ENCODE measurements at places on chromosomes 11 and 22.

DNA sequence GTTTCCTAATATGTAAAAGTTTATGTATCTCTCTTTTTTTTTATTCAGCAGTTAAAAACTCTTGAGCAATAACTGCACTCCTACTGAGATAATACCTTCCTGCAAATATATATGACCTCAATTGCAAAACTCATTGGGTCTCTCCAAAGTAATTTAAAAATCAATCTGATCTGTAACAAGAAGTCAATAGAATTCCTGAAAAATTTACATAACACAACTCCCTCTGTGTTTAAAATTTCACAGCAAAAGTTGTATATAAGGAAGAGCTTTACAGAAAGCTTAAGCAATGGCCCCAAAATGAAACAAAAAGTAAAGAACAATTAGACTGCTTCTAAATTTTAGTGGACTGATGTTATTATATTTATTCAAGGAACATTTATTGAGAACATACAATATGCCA, 313.4 kb downstream of the DLG2 start:
- no peak for DNase-seq

DNA sequence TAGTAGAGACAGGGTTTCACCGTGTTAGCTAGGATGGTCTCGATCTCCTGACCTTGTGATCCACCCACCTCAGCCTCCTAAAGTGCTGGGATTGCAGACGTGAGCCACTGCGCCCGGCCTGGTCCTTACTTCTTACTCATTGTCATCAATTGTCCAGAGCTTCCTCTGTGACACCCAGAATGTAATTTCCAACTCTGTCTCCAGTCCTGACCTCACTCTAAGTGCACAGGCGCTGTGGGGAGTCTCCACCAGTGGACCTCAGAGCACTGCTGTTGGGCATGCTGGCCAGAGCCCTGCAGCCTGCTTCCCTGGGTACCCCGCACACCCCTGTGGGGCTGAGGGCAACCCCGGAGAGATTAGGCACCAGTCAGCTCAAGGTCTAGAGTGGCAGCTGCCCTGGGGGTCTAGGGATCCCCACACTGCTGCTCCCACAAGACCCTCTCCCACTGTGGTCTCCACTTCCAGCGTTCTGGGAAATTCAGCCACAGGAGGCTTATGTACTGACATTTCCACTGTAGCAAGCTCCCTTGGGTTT, 1140.3 kb downstream of the TBC1D22A start:
- no peak for DNase-seq

DNA sequence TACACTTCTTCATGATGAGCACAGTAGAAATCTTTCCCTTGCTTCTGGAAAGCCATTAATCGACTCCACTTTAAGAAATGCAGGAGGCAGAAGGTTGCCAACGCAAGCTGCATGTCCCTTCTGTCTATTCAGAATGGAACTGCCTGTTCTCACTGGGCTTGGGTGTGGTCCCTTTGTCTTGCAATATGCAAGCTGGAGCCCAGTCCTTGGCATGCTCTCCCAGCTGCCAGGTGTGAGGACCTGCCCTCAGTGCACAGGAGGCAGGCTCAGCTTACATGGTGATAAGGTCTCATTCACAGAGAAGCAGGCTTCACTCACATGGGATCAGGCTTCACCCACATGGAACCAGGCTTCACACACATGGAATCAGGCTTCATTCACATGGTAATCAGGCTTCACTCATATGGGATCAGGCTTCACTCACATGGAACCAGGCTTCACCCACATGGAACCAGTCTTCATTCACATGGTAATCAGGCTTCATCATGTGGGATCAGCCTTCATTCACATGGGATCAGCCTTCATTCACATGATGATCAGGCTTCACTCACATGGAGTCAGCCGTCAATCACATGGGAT, 59.2 kb upstream of the USP47 start:
- peak; percentile 51 for DNase-seq

DNA sequence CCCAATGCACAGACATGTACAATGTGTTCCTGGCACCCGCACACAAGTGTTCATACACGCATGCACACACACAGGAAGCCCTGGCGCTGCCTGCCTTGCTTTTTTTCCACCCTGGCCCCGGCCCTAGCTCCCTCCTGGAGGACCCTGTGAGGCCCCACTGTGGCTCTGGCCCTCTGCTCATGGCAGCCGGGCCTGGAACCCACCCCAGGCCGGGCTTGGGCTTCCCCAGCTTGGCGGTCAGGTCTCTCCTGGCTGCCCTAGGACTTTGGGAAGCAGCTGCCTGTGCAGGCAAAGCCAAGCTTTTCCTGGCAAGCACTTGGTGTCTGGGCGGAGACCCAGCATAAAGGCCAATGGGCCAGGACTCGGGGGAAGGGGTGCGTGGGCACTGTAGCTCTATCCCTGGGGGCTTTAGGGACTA, 30.5 kb downstream of the CD82 start:
- no peak for DNase-seq

DNA sequence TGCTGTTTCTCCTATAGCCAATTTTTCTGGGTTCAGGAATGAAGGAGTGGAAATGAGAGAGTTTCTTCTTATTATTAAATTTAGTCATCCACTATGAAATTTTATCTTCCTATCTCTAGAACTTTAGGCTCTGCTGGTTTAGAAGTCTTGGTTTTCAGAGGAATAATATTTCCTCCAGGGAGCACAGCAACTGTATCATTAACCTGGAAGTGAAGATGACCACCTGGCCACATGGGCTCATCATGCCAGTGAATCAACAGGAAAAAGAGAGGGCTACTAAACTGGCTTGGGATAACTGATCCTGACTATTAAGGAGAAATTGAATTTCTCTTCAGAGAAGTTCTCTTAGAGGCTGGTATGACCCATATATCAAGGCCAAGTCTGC, 44.4 kb downstream of the ADM start:
- DNase-seq: no peak

DNA sequence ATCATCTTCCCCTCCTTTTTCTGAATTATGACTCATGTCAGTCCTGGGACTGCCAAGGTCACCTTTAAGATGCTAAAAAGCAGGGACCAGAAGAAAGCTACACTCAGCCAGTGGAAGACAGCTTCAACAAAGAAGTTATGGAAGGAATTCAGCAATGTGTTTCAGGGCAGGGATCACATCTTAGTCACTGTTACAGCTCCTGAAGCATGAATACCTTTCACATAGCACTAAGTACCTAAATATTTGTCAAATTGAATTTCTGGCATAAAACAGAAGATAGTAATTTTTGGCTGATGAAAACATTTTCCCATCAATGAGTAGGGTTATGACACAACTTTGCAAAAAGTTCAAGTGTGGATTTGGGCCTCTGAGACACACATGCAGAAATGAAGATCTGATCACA, 5.2 kb downstream of the DDB1 start:
- DNase-seq: no peak

- DNase-seq: peak; percentile 76
Measured at GRCh38 chr22:24894998-24895397, 51.5 kb downstream of the LHFPL7 start.

GRCh38 chr22:38724926-38725571, 19.3 kb downstream of the GTPBP1 start:
- no peak for DNase-seq

DNA sequence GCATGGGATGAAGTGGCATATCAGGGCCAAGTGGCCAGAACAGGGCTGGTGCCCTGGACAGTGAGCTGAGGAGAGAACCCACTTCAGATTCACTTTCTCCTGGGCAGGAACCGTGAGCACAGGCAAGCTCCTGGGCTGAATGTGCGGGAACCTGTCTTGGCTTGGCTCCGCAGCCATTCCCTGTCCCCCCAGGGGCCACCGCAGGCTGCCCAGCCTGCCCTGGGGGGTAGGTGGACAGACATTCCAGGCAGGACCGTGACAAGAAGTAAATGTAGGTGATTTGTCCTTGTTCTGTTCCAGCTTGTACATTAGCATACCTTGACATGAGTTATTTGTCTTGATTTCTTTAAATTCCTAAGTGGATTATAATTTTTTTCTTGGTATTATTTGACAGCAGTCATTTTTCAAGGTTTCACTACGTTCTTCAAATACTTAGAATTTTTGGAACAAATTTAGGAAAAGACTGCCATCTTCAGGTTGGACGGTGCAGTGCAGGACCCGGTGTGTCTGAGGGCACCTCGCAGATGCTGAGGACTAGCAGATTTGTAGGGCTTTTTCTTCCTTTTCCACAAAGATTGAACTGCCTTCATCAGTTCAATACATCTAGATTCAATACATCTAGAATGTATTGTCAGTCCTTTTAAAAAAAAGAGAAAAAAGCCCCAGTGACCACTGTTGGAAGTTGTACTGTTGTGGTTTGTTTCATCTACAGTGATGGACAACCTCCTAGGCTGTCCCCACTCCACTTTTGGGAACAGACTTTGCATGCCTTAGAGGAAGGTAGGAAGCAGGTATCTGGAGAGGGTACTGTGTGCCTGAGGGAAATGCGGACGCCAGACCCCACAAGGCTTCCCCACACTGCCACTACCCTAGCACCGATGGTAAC, 115.1 kb upstream of the RASSF10 start:
- DNase-seq: peak; percentile 60

- no peak for DNase-seq
Measured at GRCh38 chr11:70067036-70067435, 11.1 kb upstream of the ANO1 start.

DNA sequence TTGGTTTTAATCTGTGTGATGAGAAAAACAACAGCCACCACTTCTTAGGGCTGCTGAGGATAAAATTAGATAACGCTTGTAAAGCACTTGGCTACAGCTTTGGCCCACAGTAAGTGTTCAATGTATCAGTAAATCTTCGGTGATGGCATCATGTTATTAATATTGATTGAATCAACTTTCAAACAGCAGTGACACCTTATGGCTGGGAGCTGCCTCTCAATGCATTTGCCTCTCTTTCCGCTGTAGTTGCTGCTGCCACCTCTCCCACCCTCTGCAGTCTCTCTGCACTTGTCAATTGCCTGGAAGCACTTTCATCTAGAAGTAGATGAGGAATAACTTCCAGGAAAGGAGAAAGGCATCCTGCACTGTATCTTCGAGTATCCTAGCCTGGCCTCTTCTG, 491.1 kb downstream of the OPCML start:
- DNase-seq: no peak

- DNase-seq: no peak
Measured at GRCh38 chr11:12164061-12165014, 53.9 kb downstream of the MICAL2 start.

- DNase-seq: no peak
Measured at GRCh38 chr11:44372989-44373388, 63.0 kb upstream of the ALX4 start.

- DNase-seq: no peak
Measured at GRCh38 chr11:80327956-80328614, 887.3 kb upstream of the TENM4 start.

DNA sequence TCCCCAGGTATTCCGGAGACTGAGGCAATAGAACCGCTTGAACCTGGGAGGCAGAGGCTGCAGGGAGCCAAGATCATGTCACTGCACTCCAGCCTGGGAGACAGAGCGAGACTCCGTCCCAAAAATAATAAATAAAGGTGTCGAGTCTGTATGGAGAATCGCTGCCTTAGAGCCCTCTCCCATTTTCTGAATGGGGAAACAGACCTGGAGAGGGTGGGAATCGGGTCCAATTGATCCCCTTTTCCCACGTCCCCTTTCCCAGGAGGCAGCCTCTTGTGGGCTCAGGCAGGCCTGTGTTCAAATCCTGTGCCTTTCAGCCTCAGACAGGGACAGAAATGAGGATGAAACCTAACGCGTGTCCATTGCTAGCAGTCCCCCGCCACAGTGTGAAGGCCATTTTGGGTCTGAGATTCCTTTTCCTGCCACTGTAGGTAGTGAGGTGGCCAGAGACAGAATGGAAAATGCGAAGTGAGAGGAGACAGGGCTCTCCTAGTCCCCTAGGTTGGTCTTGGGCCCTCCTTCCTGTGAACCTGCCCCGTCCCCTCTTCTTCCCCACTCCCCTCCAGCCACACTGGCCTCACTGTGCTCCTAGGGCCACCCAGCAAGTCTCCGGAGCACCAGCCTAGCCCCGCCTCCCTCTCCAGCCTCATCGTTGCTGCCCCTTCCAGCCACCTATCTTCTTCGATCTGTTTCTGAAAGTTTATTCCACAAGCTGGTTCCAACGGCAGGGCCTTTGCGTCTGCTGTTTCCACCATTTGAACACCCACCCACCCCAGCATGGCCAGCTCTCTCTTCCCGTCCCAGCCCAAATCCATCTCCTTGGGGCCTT, 2.7 kb upstream of the POLDIP3 start:
- DNase-seq: no peak

GRCh38 chr11:118003456-118003855, 17.3 kb downstream of the IL10RA start:
- DNase-seq: no peak

DNA sequence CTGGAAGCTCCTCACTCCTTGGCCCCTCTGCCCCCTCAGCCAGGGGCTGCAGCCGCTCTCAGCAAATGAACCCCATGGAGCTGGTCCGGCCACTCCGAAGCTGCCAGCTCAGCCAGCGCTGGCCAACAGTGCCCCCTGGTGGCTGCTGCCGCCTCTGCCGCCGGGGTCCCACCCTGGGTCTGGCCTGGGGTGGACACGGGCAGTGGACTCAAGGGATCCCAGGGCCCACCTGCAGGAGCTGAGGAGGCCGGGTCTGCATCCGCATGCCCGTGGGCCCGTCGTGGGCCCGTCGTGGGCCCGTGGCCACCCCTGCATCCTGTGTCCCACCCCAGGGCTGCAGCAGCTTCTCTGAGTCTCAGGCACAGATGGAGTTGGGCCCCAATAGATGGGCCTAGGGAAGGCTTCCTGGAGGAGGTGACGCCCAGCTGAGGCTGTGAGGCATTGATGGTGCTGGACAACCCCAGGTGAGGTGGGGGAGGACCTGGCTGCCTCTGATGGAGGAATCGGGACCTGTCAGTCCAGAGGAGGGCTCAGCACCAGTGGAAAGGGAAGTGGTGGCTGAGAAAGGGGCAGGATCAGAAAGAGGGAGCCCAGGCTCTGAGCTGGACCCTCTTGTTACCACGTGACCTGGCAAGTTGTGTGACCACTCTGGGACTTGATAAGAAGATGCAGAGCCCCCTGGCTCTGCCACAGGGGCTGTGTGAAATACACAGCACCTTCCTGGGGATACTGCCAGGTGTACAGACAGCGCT, 522.3 kb downstream of the BRD1 start:
- peak; percentile 65 for DNase-seq

DNA sequence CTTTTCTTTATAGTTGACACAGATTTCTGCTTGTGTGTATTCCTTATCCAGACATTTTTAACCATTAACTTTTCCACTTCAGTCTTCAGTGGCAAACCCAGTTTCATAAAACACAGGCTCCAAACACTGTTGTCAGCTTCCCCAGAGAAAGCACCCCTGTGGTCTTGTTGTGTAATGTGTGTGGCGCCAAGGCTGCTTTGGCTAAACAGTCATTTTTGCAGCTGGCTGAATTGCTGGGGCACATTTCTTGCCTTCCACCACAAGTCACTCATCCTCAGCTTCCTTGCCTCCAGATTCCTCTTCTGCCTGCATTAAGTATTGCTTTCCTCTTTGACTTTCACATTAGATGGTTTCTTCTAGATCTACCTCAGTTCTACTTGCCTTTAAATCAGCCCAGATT, 40.5 kb downstream of the ARHGAP1 start:
- no peak for DNase-seq

Data from lower lobe of right lung (tissue), 2 donors.